A673 (cell line): ENCODE measurements at places on chromosomes 4 and X.
A peak's percentile ranks its signal among the peaks of the same experiment; 100 is the strongest.

GRCh38 chr4:165010991-165011390 lies 20.8 kb upstream of the TRIM60 start:
- no peak for DNase-seq

- no peak for DNase-seq
These were observed 16.0 kb downstream of the XK start for GRCh38 chrX:37701588-37701987.

GRCh38 chr4:173337463-173337862 lies 3.3 kb upstream of the HMGB2 start:
- DNase-seq, result no peak

- no peak for DNase-seq
These were observed 1572.9 kb downstream of the C4orf33 start for GRCh38 chr4:130668859-130669258.

DNA sequence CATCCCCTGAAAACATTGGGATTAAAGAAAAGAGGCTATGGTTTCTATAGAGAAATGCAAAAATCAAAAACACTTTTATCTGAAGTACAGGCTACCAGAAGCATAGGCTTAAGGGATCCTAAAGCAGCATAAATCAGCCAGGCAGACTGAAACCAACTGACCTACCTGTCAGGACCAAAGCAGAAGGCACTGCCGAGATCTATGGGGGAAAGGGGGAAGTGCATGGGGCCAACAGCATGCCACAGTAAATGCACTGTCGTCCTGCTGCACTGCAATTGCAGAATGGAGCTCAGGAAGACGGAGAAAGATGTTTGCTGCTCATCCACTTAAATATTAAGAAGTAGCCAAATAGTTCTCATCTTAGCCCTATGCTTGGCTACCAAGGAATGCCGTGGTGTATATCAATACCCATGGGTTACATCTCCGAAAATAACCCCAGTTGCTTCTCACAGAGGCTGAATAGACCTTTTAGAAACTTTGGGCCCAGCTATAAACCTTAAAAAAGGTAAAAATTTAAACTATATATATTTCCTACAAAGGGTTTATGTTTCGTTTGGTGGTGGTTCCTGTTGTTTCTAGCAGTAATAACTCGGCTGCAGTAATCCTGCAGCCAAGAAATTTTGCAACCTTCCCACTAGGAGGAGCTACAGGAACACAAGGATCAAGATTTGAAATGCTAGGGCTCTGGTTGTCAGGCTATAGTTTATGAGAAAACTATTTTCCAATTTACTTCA lies 312.2 kb upstream of the DIAPH2 start:
- peak; percentile 58 for DNase-seq

GRCh38 chr4:158169506-158169905 lies 3.3 kb downstream of the GASK1B start:
- DNase-seq, result no peak

DNA sequence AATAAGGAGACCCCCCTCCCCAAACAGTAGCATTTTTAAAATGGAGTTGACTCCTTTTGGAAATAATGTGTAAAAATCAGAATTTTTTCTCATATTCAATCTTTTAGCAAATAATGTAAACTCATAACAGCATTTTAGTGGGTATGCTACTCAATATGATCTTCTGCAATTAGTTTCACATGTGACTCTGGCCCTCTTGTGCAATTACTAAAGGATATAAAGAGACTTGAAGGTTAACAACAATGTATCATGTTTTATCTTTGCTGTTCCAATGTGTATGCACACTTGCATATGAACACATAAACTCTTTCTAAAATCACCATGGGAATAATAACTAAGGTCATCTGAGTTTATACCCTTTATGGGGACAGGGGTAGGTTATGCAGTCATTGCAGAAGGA lies 39.9 kb upstream of the RXFP1 start:
- DNase-seq, result no peak

DNA sequence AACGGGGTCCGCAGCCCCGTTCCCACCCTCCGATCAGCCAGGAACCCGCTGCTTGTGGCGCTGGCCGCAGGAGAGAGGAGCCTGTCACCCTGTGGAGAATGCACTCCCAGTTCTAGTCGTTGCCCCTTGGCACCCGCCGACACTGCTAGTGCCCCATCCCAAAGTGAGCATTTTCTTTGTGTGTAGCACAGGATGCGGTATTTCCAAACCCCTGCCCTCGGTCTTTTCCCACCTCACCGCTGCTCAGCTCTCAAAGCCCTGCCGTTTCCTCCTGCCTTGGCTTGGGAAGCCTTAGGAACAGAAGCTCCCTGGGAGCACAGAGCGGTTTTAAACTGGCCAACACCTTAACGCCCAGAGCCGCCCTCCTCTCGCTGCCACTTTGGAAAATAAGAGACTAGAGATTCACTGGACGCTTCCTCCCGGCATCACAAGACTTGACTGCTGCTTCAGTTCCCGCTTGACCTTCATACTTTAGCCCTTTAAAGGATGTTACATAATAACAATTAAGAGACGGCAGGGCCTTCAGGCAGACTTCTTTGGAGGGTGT lies 772 bp downstream of the CYP4V2 start:
- peak; percentile 43 for DNase-seq

DNA sequence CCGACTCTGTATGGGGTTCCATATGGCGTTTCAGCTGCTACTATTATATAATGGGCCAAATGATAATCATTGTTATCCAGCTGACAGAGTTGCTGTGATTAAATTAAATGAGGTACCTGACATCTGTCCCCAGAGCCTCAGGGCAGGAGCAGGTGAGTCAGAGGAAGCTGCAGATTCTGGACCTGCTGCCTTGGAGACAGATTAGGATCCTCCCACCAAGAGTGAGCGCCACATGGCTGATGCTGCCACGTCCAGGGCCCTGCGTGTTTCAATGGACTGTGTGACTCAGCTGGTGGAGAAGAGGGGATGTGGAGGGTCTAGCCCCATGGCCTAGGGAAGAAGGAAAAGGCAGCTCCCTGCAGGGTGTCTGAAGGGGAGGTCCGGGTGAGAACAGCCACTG lies 28.3 kb upstream of the UXT start:
- DNase-seq, result no peak

DNA sequence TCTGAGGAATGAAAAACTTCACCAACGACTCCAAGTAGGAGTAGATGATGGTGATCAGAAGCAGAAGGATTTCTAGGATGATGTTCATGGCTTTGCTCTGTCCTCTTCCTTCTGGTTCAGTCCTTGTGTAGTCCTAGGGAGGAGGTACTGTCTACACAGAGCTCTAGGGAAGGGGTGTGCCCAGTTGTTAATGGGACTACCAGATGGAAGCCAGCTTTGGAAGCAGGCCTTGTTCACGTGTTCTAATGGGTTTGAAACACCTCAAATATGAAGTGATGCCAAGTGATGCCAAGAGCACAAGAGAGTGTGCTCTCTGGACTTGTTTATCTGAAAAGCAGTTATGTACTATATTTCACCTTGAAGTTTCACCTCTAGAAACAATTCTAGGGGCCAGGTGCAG lies at the start of gene HSD17B13:
HSD17B13 (minus strand) TSS at position 129 of the 400 bp plus-strand sequence; CDS start at position 88, 41 bp downstream.
- DNase-seq, result no peak

DNA sequence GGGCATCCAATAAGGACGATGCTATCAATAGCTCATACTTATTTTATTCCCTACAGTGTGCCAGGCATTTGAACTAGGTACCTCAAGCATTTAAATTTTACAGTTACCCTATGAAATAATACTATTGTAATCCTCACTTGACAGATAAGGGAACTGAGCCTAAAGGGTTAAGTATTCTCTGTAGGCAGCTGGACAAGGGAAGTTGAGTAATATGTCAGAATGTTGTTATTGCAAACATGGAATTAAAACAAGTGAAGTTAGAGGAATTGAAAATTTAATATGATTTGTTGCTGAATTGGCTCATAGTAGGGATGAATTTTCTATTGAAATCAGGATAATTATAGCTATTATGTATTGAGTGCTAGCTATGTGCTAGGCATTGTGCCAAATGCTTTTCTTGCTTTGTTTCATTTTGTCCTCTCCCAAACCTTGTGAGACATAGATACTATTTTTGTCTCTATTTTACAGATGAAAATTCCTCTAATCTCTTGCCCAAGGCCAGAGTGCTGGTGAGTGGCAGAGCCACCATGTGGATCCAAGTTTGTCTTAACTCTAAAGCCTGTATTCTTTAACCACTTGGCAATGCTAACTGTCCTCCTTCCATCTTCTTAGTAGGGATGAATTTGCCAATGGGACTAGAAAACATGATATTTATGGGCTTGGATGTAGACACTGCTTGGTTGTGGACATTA lies 58.1 kb downstream of the TMEM164 start:
- no peak for DNase-seq

GRCh38 chrX:105116486-105116885 lies 104.0 kb downstream of the TEX13A start:
- DNase-seq, result no peak

DNA sequence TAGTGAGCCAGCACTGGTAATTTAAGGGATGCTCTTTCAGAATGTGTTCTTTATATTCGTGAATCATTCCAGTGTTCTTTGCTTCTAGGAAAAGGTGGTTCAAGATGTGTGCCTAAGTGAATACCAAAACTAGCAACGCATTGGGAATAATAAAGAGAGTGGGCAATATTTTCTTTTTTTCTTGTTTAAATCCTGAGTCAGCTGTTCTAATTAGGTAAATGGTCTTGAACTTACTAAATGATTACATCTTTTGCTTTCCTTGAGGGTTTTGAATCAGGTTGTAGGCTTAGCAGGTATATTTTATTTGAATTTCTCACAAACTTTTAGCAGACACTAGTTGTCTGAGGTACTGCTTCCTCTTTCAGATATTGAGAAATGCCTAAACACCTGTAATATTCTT lies 29.5 kb downstream of the ENPEP start:
- DNase-seq, result no peak

- no peak for DNase-seq
These were observed 1249.8 kb downstream of the RAPGEF2 start for GRCh38 chr4:160352637-160353036.

GRCh38 chrX:14997271-14997670 lies 124.0 kb downstream of the MOSPD2 start:
- no peak for DNase-seq

- no peak for DNase-seq
These were observed 91.5 kb downstream of the HTR2C start for GRCh38 chrX:114675365-114675764.

DNA sequence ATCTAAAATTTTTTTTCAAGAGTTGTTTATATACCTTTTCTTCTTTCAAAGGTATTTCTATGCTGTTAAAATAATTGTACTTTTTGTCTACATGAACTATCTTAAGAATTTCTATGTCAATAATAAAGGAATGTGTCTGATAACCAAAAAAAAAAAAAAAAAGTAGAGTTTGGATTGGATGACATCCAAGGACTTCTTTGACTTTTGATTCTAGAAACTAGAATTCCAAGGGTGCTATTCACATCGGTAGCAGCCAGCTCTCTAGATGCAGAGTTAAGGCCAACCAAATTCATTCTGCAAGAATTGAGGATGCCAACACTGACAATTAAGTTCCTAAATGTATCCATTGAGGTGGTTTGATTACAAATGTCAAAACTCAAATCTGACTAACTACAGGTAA lies 42.0 kb upstream of the PRKG2 start:
- DNase-seq, result no peak

GRCh38 chr4:8759987-8760386 lies 111.7 kb downstream of the HMX1 start:
- no peak for DNase-seq

DNA sequence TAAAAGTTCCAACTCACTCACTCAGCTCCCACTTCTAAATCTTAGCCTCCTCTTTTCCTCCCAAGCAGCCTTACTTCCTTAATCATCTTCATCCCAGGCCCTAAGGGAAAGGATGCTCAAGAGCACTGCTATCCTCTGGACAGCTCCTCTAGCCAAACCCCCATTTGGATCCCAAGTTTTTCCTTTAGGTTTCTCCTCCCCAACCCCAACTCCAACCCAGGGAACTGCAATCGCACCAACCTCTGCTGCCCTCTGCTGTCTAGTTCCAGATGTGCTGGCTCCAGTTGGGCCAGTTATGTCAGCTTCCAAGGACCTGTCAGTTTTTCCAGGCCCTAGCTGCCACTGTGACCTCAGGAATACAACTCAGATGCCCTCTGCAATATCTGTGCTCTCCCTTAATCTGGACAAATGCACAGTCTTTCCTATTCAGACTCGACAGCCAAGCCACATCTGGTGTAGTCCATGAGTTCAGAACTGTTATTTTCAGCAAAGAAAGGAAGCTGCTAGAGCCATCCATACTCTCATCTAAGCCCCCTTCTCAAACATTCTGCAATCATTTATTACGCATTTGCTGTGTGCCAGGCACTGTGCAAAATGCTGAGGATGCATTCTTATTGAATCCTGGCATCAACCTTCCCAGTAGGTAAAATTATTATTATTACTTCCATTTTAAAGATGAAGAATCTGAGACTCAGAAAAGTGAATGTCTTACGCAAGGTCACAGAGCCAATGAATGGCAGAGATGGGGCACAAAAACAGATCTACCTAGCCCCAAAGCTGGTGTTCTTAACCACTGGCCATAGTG lies 12.3 kb upstream of the XPNPEP2 start:
- DNase-seq, result peak; percentile 59

DNA sequence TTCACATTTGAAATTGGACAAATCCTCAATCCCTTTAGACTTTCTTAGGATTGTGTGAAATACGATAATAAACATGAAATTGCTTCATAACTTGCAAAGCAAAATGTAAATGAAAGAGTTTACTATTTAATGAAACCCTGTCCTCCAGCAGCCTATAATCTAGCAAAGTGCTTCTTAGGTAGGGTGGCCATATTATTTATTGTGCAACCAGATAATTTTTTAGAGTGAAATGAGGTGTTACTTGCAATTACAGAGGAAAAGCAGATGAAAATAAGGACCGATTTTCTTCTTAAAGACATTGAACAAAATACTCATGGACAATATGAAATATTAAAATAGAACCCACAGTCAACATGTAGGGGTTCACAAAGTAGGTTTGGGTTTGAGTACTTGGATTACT lies 116.2 kb upstream of the GALNT7 start:
- DNase-seq, result no peak

DNA sequence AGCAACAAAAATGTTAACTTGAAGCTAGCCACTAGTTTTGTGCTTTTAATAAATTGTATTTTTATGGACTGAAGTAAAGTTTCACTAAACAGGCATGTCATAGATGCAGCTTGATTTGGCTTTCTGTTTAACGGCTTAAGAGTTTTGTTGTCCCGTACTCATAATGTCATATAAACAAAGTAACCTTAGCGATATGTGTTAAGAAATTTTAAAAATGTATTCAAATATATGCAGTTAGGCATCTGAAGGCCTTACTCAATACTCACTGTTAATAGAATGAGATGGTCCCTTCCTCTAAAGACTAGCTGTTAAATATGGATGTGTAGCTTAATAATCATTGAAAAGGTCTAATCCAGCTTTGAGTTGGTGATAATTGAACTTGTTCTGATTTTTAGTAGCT lies 1.0 kb upstream of the SCLT1 start:
- no peak for DNase-seq
